Esophagus squamous epithelium (tissue), 5 donors: ENCODE measurements at places on chromosomes 7 and 10.

- no peak for DNase-seq
Observed at GRCh38 chr10:1575481-1576244, 161.7 kb downstream of the ADARB2 start.

DNA sequence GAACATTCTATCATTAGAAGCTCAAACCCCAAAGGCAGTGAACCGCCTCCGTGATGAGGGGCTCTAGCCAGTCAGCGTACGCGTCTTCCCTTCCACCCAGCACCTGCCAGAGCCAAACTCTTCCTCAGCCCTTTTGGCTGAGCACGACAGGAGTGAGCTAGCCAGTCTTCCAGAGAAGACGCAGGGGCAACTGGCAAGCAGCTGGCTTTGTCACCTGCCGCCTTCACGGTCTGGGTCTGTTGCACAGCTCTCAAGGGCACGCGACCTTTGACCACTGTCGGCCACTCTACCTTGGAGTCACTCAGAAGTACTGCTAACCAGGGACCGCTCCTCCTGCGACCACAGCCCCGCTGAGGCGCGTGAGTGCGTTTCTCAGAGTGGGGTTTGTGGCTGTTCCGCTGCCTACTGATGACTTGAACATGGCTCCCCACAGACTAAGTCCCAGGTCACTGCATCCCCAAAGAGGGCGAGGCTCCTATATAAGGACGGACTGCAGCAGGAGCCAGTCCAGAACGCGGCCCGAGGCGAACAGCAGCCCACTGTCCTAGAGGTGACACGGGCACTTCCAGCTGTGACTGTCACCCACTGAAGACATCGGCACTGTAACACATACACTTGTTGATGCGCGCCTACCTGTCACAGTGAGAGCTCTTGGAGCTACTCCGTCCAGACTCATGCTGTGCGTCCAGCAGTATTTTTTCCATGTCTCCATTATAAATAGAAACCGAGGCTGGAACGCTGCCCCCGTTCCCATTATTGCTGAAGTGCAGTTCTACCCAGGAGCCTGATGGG is 8.4 kb downstream of the BNIP3 start:
- no peak for DNase-seq

- DNase-seq, result no peak
Observed at GRCh38 chr10:118594392-118595063, 920 bp downstream of the PRLHR start.

DNA sequence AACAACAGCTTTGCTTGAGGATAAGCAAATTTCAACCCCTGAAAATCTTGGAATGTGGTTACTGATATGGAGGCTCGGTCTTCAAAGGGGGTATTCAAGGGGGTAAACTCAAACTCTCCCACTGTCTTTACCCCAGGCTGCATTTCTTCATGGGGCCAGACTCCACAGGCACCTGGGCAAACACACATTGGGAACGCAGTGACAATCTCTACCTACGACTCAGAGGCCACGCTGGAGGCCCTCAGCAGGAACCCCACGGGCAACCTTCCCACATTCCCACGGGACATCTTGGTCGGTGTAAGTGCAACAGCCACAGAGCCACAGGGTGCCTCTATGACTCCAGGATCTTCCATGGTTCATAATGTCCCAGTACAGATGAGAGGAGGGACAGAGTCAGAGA is 2.2 kb upstream of the INSIG1 start:
- DNase-seq, result no peak

DNA sequence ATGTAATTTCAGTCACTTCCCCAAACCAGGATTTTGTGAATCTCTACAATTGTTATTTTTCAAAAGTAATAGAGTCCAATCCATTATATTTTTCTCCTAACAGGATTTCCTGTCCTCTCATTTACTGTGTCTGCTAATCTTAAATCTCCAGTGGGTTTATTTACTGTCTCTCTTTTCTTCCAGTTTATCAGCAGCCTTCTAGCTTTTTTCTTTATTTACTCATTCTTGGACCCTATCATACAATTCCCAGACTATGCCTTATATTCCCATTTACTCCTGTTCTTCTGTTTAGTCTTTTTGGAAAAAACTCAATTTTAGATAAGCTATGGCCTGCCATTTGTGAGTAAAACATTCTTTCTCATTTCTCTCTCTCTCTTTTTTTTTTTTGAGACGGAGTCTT is 94.7 kb downstream of the STK31 start:
- DNase-seq, result no peak

DNA sequence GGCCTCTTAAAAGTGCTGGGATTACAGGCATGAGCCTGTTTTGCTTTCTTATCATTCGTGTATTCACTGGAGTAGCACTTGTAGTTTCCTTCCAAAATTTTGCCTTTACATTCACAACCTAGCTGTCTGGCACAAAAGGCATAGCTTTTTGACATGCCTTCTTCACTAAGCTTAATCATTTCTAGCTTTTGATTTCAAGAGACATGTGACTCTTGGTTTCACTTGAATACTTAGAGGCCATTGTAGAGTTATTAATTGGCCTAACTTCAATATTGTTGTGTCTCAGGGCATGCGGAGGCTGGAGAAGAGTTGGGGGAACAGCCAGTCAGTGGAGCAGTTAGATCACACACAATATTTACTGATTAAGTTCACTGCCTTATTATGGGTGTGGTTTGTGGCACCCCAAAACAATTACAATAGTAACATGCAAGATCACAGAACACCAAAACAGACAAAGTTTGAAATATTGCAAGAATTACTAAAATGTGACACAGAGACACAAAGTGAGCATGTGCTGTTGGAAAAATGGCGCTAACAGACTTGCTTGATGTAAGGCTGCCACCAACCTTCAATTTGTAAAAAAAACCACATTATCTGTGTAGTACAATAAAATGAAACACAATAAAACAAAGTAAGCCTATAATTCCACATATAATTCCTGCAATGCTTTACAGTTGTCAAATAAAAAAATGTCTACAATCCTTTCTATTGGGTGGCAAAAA is 43.1 kb downstream of the BRAF start:
- no peak for DNase-seq

DNA sequence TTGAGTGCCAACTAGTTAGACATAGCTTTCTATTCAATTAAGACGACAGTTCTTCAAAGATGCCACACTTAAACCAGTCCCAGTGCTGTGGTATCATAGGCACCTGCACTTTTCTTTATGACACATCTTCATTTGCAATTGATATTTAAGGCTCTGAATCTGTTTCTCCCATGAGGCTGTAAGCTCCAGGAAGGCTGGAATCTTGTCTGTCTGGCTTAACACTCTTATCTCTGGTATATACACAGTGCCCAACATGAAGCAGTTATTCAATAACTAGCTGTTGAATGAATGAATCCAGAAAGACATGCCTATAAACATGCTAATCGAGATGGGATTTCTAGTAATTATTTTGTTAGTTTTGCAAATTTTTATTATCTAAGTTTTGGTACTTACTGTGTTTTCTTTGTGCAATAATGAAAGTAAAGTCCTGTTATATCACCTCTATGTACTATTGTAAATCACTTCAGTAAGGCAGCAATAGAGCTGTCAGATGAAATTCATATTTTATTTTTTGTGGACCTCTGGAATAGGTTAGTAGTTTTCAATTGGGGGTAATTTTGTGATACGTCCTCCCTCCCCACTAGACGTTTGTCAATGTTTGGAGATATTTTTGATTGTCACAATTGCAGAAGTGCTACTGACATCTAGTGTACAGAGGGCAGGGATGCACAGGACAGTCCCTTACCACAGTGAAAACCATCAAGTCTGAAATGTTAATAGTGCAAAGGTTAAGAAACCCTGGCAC is 51.3 kb upstream of the STEAP4 start:
- DNase-seq, result no peak

- no peak for DNase-seq
Observed at GRCh38 chr10:77231884-77232610, 405.6 kb downstream of the KCNMA1 start.

- DNase-seq, result no peak
Observed at GRCh38 chr10:35639728-35640401, 2.2 kb downstream of the FZD8 start.

- DNase-seq, result no peak
Observed at GRCh38 chr10:101444058-101444898, 90.3 kb downstream of the BTRC start.

- DNase-seq, result no peak
Observed at GRCh38 chr7:53603461-53603860, 568.0 kb downstream of the POM121L12 start.

DNA sequence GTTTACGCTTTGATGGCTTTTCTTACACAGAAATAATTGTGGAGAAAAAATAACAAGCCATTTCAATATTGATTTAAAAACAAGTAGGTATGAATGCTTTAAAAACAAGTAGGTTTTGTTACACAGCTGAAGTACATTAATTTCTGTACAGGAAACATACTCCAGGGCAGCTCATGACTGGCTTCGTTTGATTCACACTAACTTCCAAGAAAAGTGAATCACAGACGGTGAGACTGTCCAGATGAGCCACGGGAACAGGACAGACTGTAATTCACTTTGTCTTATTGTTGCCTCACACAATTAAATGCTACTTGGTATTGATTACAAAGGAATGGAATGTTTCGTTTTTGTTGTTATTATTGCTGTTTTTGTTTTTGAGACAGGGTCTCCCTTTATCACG is 26.6 kb upstream of the SNX10 start:
- no peak for DNase-seq

DNA sequence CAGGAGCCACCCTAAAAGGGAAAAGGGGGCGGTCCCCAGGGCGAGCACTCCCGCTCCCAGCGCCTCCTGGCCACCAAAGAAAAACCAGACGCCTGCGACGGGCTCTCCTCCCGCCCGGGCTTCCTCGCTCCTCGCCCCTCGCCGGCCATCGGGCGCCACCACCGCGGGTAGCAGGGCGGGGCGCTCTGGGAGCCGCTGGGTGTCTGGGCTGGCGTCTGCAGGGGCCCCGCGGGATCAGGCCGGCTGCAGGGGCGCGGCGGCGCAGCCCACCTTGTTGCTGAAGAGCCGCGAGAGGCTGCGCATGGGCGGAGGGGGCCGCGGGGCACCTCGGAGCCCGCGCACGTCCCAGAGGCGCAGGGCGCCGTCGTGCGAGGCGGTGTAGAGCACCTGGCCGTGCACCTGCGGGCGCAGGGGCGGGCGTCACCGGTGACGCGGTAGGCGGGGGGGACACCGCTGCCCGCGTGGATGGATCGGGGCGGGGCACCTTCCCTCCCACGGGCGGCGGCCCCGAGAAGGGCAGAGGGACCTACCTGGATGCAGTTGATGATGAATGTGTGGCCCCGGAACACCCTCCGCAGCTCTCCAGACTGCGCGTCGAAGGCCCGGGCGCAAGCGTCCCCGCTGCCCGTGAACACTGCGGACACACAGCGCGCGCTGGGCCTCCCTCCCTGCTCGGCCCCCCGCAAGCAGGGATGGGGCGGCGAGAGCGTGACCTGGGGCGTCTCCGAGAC is 28.3 kb downstream of the WDR86 start:
- DNase-seq, result no peak

DNA sequence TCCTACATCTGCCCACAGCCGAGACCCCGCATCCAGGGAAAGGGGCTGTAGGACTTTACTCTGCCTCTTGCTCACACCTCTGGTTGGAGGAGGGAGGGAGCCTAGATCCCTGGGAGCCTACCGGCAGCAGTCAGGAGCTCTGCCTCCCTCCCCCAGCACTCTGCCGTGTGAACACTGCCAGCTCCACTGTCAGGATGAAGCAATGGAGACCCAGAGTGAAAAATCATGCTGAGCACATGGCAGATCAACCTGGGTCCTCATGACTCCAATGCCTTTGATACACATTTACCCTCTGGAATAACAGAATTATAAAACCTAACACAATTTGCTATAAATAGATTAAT is 477.7 kb downstream of the TNS3 start:
- DNase-seq, result no peak
